ENCODE measurements at places on chromosomes 13 and 19. TPM values are rescaled to one million over a fixed set of nuclear protein-coding genes. Genes with fewer than 3 reads are reported as not detected.
A peak's percentile ranks its signal among the peaks of the same experiment; 100 is the strongest.

GRCh38 chr13:79593641-79594275 is 112.8 kb downstream of the NDFIP2 start:
- H3K36me3 ChIP-seq = no peaks in the 10 kb centered on the region
- no peaks in the 10 kb centered on the region for H3K27me3 ChIP-seq
- no peak for DNase-seq
- H3K4me3 ChIP-seq = no peak overlapping the region

GRCh38 chr19:19297759-19298158 is 22.6 kb downstream of the SUGP1 start:
- peaks cover 65% of the 10 kb centered on the region for H3K36me3 ChIP-seq
- H3K27me3 ChIP-seq = no peaks in the 10 kb centered on the region
- no peak overlapping the region for H3K27ac ChIP-seq

DNA sequence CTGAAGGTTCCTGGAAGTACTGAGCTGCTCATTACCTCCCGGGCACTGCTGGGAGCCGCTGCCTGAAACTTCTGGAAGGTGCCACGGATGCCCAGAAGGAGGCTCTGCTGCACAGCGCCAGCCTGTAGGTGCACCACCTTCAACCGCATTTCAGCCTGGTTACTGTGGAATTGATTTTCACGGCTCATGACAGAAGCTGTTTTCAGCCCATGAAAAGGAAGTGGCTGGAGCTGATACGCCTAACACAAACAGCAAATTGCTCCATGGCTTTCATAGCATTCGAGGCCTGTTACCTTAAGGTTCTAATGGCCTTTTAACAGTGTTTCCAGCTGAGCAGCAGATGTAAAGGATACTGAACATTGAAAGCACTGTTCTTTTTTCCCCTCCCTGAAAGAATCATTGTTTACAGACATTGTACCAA is 22.0 kb downstream of the GPC6 start:
- H3K27ac ChIP-seq = peak overlapping the region; percentile 49
- no peak overlapping the region for H3K4me3 ChIP-seq
- H3K36me3 ChIP-seq = no peaks in the 10 kb centered on the region
- no peaks in the 10 kb centered on the region for H3K27me3 ChIP-seq
- peak; percentile 68 for DNase-seq

DNA sequence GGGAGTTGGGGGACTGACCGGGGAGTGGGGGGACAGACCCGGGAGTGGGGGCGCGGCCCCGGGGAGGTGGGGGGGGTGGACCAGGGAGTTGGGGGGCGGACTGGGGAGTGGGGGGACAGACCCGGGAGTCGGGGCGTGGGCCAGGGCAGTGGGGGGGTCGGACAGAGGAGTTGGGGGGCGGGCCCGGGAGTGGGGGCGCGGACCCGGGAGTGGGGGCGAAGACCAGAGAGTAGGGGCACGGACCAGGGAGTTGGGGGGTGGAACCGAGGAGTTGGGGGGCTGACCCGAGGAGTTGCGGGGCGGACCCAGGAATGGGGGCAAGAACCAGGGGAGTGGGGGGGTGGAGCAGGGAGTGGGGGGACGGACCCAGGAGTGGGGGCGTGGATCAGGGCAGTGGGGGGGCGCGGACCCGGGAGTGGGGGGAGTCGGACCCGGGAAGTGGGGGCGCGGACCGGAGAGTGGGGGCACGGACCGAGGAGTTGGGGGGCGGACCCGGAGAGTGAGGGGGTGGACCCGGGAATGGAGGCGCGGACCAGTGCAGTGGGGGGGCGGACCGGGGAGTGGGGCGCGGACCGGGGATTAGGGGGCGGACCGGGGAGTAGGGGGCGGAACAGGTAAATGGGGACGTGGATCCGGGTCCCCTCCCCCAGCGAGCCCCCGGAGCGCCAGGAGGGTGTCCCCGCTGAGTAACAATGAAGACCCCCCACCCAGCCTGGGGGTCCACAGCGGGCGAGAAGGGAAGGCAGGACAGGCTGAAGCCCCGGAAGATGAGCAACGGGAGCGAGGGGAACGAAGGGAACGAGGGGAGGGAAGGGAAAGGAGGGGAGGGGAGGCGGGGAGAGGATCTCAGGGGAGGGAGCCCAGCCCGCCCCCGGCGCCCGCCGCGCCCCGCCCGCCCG is 589 bp downstream of the R3HDM4 start:
- H3K4me1 ChIP-seq = peaks cover 42% of the 10 kb centered on the region
- H3K36me3 ChIP-seq = no peaks in the 10 kb centered on the region
- peaks cover 19% of the 10 kb centered on the region for H3K27me3 ChIP-seq
- peak overlapping the region; percentile 96 for H3K27ac ChIP-seq
- H3K4me3 ChIP-seq = peak overlapping the region; percentile 79
- no peak for DNase-seq

DNA sequence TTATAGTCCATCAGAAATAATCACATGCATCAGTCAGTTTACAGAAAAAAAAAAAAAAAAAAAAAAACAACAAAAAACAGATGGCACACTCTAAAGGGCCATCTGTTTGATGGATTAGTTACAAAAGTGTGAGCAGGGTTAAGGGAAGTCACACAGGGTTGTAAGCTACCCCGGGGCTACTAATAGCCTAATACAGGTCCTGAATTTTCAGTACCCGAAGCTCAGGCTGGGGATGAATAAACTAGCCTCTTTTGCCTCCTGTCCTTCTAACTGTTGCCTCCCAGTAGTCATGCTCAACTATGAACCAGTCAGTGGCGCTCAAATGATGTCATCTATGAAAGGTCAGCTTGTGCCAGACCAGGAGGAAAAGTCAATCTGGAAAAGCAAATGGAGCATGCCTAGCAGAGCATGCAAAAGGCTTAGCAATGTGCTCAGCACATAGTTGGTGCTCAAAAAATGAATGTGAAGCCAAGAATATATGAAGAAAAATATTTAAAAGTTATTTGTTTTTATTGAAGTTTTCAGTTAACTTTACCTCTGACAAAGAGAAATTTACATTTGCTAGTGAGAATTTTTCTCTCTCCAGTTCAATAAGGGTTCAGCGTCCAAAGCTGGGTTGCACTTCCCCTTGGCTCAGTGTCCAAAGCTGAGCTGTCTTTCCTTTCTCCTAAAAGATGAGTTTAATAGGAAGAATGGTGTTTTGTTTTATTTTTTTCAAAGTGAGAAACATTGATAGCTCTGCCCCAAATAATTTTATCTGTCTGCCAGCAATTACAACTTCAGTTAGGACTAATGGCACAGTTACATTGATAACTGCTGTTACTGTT is 30.8 kb upstream of the LRCH1 start:
- no peaks in the 10 kb centered on the region for H3K36me3 ChIP-seq
- H3K4me1 ChIP-seq = peaks cover 4% of the 10 kb centered on the region
- no peak for DNase-seq
- H3K4me3 ChIP-seq = no peak overlapping the region

- H3K36me3 ChIP-seq = no peaks in the 10 kb centered on the region
- H3K4me3 ChIP-seq = no peak overlapping the region
- no peaks in the 10 kb centered on the region for H3K4me1 ChIP-seq
These were observed 2325.6 kb upstream of the PCDH20 start for GRCh38 chr13:63741029-63741813.

- no peak for DNase-seq
- H3K36me3 ChIP-seq = no peaks in the 10 kb centered on the region
- no peak overlapping the region for H3K27ac ChIP-seq
- H3K27me3 ChIP-seq = no peaks in the 10 kb centered on the region
These were observed 1272.9 kb downstream of the EFNB2 start for GRCh38 chr13:105262579-105262978.

DNA sequence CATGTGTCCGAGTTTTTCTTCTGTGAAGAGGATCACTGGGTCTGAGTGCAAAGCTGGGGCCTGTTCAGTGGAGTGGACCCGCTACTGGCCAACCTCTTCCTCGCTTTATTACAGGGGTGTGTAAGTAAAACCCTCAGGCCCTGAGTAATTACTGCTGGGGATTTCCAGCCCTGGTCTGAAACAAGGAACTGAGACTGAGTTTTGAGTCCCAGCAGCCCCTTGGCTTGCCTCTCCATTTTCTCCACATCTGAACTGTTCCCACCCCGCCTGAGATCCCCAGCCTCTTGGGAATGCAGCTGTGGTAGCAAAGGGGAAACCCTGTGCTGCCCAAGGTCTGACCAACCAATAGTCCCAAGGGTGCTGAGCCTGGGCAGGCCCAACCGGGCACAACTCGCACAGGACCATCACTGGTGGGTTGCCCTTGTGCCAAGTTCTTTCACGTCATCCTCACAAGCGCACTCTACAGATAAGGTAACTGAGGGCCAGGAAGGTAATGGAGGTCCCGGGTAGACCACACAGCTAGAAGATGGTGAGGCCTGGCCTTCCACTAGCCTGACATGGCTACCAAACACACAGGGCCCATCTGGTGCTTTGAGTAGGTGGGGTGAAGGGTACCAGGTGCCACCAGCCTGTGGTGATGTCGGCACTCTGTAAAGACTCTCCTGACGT is 13.7 kb upstream of the SLC35E1 start:
- H3K4me3 ChIP-seq = no peak overlapping the region
- H3K27me3 ChIP-seq = no peaks in the 10 kb centered on the region
- no peak for DNase-seq
- peaks cover 91% of the 10 kb centered on the region for H3K4me1 ChIP-seq

- H3K36me3 ChIP-seq = no peaks in the 10 kb centered on the region
- no peak overlapping the region for H3K27ac ChIP-seq
- H3K4me3 ChIP-seq = no peak overlapping the region
These were observed 4.0 kb upstream of the DPF1 start for GRCh38 chr19:38228005-38228377.

DNA sequence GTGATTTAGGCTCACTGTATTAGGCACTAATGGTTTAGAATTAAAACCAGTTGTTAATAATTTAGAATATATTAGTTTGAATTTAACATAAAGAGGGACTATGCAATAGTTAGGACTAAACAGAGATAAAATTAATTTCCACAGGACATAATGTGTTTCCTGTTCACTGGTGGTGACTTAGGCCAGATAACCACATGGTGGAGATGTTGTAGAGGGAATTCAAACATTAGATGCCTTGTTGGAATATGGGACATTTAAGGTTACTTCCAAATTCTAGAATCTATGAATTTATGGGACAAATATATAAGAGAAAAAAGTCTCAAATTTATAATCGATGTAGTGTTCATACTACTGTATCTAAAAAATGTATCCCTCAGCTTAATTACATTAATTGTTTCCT is 615.5 kb upstream of the KLHL1 start:
- no peaks in the 10 kb centered on the region for H3K27me3 ChIP-seq
- H3K4me3 ChIP-seq = no peak overlapping the region
- H3K27ac ChIP-seq = no peak overlapping the region
- H3K4me1 ChIP-seq = no peaks in the 10 kb centered on the region
- no peak for DNase-seq

- H3K4me1 ChIP-seq = no peaks in the 10 kb centered on the region
- no peak overlapping the region for H3K27ac ChIP-seq
- no peaks in the 10 kb centered on the region for H3K27me3 ChIP-seq
- DNase-seq = no peak
- no peaks in the 10 kb centered on the region for H3K36me3 ChIP-seq
- no peak overlapping the region for H3K4me3 ChIP-seq
These were observed 14.1 kb upstream of the SPACA7 start for GRCh38 chr13:112362021-112362420.

- H3K27me3 ChIP-seq = no peaks in the 10 kb centered on the region
- no peaks in the 10 kb centered on the region for H3K4me1 ChIP-seq
- no peak overlapping the region for H3K27ac ChIP-seq
- no peak for DNase-seq
- H3K4me3 ChIP-seq = no peak overlapping the region
These were observed 548.5 kb upstream of the KLF12 start for GRCh38 chr13:74682746-74683145.

DNA sequence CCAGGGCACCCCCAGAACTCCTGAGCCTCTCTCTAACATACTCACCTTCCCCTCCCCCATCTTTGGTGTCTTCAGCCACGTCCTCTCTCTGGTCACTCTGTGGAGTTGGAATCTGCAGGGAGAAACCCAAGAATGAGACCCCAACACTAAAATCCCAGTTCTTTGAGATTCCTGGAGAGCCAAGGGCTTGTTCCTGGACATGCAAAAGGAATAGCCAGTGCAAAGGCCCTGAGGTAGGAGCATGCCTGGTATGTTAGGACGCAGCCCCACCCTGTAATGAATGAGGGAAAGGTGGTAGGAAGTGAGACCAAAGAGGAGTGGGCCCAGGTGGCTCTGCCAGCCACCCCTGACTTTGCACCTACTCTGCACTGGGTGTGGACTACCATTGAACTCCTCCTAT is 2.4 kb upstream of the LPAR2 start:
- peaks cover 14% of the 10 kb centered on the region for H3K4me1 ChIP-seq
- H3K4me3 ChIP-seq = no peak overlapping the region
- H3K36me3 ChIP-seq = peaks cover 40% of the 10 kb centered on the region
- no peak overlapping the region for H3K27ac ChIP-seq

NLRP5 gene
- total RNA-seq = not detected

ZNF610 gene
- total RNA-seq = 3.6 TPM

ZNF525 gene
- 12.8 TPM for total RNA-seq

ZNF460 gene
- total RNA-seq = 51.4 TPM

WDR62 gene
- total RNA-seq = 1.3 TPM

All from lower lobe of right lung (tissue), 2 donors.